ENCODE measurements at places on chromosomes 13 and 19.

DNA sequence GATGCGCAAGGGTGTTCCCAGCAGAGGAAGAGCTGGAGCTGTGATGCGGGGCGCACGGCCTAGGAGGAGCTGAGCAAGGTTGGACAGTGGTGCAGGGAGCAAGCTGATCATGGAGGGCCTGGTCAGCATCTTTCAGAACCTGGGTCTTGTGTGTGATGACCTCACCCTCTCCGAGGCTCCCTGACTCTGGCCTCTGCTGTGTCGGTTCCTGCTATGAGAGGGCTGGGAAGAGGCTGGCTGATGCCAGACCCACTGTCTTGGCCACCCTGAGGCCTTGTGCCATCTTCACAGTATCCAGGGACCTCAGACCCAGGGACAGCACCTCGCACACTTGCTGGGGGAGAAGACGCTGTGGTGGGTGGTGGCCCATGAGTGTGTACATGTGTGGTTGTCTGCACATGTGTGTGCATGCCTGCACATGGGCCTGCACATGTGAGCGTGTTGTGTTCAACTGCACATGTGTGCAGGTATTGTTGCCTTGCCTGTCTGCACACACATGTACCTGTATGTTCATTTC, 16.5 kb upstream of the C13orf46 start:
- DNase-seq, result no peak

- DNase-seq, result no peak
Measured at GRCh38 chr13:45370922-45371406, 30.0 kb upstream of the TPT1 start.

GRCh38 chr19:3034406-3034655, 5.3 kb upstream of the TLE2 start:
- no peak for DNase-seq

GRCh38 chr13:109818886-109819285, 32.5 kb upstream of the IRS2 start:
- no peak for DNase-seq

DNA sequence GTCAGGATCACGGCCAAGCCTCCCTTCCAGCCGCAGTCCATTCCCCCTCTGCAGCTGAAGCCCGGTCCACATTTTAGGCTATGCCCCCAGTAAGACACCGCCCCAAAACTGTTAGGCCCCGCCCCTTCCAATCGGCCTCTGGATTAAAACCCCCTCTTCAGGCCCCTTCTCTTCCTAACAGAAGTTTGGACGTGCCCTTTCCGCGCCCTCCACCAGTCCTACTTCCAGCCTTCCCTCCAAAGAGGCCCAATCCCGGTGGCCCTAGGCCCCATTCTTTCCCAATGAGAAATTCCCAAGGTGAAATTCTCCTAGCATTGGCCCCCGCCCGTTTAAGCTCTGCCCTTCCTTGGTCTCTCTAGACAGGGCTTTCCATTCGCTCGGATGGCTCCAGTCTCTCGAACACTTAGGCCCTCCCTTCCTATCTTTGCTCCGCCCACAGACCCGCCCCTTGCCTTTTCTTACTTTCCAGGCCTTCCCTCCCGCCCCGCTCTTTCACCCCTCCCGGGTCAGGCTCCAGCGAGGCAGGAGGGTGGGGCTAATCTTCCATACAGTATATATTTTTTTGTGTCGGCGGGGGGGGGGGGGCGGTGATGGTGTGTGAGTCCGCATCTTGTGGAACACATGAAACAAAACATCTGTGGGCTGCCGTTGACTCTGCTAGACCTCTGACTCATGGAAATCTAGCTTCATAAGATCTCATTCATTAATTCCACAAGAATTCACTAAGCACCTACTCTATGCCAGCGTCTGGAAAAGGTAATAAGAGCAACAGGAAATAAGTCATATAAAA, 13.6 kb downstream of the LTBP4 start:
- DNase-seq, result peak; percentile 27

DNA sequence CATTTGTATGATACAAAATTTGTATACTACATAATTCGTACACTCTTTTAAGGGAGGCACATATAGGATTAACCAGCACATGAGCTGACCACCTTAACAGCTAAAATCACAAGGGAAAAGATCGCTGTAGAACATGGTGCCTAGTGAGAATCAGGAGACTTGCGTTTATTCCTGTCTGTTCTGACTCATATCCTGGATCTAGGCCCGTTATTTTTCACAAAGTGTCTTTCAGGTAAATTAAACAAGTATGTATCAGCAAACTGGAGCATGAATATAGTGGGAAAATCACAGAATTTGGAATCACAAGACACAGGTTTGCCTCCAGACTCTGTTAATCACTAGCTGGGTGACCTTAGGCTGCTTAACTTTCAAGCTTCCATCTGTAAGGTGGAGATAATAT, 47.5 kb upstream of the ESD start:
- no peak for DNase-seq

DNA sequence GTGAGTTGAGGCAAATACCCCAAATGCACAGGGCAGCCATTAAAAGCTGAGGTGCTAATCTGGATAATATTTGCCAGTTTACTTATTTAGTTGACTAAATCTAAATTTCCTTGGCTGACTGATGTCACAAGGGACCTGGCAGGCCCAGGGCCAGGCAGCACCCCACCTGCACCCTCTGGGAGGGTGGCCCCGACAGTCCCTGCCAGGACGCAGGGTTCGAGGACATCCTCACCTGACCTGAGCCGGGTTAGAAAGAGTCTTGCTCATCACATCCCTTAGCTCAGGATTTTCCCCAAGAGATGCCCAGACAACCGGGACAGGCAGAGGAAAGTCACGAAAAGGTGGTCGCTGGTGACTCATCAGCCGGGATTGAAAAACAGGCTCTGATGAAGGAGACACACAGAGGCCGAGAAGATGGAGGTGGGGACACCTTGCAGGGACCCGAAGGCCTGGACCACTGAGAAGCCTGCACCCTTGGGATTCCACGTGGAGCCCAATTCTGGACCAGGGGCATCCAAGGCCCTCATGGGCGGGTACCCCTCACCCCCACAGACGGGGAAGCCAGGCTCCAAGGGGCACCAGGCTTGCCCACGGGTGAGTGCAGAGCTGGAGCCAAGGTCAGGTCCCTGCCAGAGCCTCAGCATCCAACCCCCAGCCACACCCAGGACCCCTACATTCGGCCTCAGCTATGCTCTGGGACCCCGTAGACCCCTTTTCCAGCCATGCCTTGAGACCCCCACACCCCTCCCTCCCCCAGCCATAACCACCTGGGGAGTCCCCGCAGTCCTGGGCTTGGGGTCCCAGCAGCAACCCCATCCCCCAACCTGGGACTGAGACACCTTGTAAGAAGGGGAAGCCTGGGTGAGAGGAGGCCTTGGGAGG, 103.2 kb downstream of the SOX1 start:
- DNase-seq, result no peak

DNA sequence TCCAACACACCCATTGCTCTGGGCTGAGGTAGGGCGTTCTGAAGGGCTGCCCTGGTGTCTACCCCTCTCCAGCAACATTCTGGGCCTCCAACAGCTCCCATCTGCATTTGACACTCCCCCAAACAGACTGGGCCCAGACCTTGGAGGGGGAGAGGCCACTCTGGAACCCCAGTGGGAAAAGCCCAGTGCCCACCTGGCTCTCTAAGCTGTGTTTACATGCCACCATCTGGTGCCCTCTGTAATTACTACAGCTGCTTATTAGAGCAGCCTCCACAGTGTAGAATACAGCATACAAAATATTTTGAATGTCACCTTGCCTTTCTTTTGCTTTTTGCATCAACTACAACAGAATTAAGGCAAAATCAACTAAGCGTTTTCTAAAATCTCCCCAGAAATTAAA, 35.8 kb upstream of the TM9SF2 start:
- DNase-seq, result no peak

GRCh38 chr13:42893214-42893671, 98.8 kb downstream of the EPSTI1 start:
- no peak for DNase-seq

- no peak for DNase-seq
Measured at GRCh38 chr13:45823583-45823982, 28.0 kb downstream of the SIAH3 start.

GRCh38 chr13:83884141-83884540, 1.9 kb upstream of the SLITRK1 start:
- DNase-seq, result no peak

DNA sequence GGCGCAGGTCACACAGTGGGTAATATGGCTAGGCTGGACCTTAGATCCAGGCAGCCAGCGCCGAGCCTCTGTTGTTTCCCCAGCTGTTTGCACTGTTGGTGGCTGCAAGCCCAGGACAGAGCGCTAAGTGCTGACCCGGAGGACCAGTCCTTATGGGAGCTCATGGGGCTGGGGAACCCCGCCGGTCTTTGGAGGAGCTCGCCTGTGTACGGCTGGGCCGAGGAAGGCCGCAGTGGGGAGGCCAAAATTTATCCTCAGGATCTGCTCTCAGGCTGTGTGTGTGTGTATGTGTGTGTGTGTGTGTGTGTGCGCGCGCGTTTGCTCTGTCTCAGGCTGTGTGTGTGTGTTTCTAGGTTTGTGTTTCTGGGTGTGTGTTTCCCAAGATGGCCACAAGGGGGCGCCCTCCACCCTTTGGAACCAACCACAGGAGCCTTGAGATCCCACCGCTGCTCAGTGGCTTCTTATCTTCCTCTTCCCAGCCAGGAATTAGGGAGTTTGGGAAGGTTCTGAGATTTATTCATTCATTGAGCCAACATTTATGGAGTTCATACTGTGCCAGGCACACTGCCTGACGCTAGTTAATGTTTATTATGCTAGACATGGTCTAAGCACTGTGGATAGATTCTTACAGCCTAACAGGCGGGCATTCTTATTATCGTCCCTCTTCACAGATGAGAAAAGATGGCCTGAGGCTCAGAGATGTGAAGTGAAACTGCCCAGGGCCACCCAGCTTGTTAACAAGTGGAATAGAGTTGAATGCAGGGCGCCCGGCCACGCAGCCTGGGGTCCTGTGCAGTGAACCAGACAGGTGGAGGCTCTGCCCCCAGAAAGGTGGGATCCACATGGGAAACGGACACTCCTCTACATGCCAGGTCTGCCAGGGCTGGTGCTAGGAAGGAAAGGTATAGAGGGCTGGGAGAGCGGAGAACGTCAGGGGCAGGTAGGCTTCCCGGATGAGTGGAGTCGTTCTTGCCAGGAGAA, 13.0 kb downstream of the PGLYRP1 start:
- DNase-seq, result no peak

DNA sequence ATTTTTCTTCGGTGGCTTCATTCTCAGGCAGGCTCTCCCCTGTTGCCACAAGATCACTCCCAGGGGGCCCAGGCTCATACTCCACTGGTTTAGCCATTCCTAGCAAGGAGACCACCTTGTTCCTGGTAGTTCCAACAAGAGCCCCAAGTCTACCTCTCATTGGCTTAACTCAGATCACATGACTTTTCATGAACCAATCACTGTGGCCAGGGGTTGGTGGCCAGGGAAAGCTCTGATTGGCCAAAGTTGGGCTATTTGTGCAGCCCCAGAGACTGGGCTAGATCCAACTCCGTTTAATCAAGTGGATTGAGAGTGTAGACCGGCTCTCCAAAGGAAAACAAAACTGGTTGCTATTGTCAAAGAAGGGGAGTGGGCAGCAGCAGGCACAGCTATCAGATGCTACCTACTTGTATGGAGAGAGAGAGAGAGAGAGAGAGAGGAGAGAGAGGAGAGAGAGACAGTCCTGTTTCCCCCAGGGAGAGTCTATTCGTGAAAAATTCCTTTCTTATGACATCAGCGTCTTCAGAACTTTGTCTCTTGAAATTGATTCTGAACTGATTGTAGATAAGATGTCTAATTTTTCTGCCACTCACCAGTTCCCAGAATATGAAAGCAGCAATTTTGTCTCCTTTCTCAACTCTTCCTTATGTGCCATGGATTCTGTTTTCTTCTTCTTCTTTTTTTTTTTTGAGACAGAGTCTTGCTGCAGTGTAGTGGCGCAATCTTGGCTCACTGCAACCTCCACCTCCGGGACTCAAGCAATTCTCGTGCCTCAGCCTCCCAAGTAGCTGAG, 5.9 kb downstream of the CEACAM19 start:
- no peak for DNase-seq

GRCh38 chr13:26326562-26326961, 72.6 kb downstream of the CDK8 start:
- DNase-seq, result no peak

DNA sequence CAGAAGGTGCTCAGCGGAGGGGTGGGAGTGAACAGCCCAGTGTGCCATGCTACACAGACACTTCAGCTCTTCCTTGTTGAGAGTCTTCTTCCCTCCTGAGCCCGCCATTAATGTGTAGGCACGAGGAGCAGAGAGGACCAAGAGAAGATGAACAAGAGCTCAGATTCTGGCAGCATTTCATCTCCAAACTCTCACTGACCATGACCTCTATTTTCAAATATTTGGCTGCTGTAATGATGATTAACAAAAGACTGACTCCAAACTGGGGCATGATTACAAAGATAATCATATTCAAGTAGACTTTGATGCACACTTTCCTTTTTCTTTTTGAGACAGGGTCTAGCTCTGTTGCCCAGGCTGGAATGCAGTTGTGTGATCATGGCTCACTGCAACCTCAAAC, 236.5 kb downstream of the DCLK1 start:
- no peak for DNase-seq

DNA sequence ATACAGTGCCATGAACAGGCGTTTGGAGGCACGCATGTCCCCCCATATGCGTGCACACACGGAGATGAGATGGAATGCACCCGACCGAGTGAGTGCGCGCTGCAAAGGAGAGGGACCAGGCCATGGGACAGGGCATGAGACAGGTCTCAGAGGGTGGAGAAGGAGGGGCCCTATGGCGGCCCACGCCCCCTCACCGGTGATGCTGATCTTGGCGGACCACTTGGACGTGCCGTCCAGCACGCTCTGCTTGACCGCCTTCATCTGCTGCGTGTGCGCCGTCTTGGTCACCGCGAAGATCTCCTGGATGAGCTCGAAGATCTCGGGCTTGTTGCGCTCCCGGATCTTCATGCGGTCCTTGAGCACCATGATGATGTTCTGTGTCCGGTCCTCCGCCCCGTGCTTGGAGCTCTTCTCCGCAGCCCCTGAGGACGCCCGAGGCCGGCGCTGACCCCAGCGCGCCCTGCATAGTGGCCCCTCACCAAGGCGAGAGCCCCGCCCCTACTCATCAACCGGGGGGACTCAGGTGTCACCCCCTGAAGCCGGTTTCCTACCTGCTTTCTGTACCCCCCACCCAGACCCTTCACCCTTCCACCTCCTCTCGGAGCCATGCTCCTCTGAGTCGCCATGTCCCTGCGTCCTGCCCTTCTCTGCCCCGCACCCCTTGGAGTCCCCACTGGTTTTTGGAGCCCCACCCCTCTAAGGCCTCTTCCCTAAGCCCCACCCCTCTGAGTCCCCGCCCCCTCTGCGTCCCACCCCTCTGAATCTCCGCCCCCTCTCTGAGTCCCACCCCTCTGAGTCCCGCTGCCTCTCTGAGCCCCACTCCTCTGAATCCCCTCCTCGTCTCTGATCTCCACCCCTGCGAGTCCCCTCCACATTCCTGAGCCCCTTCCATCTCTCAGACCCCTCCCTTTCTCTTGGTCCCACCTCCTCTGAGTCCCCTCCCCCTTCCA, 40.8 kb downstream of the UNC13A start:
- no peak for DNase-seq

DNA sequence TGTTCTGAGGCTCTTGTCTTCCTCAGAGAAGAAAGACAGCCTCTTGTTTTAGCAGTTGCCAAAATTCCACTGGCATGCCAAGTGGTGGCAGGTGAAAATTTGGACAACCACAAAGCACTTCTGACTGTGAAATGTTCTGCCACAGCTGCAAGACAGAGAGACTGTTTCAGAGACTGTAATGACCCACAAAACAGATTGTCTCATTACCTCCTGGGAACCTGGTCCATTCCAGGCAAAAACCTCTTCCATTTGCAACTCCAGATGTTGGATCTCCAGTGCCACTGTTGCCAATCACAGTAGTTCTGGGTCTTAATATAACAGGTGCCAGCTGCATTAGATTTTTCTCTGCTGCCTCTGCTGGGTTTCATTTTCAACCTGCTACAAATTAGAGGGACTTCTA, 911.5 kb downstream of the UQCRFS1 start:
- no peak for DNase-seq

Measured in esophagus squamous epithelium (tissue), 5 donors.